ENCODE measurements at places on chromosomes 7 and 10. TPM values are rescaled to one million over a fixed set of nuclear protein-coding genes. Genes with fewer than 3 reads are reported as not detected.

Gene SLC26A4
- total RNA-seq, result 0.32 TPM

Gene FOXI2
- not detected for total RNA-seq

Gene METTL27
- total RNA-seq, result not detected

Gene ETV1
- total RNA-seq, result 47.5 TPM

Gene TMEM196
- not detected for total RNA-seq

Gene CALCR
- total RNA-seq, result 0.28 TPM

- no peak for DNase-seq
Measured at GRCh38 chr10:104230490-104230889, 1.7 kb downstream of the CFAP43 start.

GRCh38 chr10:30027057-30028005 is 32.1 kb downstream of the JCAD start:
- DNase-seq, result peak; percentile 66

DNA sequence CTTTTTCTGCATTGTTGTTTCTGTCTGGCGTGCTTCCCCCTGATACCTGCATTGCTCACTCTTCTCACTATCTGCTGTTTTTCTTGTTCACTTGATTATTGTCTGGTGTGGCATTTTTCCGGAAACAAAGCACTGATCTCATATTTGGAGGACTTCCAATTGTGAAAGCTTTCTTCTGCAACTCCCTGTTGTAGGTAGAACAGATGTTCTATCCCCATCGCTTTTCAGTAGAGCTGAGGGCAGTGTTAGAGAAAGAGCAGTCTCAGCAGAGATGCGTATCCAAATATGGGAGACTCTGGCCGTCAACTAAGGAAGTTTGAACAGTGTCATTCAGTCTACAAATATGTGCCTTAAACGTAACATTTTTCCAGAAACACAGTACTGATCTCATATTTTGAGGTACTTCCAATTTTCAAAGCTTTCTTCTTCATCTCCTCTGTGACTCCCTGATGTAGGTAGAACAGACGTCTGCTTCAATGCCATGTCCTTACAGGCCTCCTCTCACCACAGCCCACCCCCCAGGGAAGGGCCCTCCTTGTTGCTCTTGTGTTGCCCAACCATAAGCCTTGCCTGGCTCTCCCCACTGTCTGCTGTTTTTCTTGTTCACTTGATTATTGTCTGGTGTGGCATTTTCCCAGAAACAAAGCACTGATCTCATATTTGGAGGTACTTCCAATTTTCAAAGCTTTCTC is 27.1 kb upstream of the GJD4 start:
- DNase-seq, result no peak

GRCh38 chr7:154842591-154842990 is 160.3 kb downstream of the PAXIP1 start:
- no peak for DNase-seq

DNA sequence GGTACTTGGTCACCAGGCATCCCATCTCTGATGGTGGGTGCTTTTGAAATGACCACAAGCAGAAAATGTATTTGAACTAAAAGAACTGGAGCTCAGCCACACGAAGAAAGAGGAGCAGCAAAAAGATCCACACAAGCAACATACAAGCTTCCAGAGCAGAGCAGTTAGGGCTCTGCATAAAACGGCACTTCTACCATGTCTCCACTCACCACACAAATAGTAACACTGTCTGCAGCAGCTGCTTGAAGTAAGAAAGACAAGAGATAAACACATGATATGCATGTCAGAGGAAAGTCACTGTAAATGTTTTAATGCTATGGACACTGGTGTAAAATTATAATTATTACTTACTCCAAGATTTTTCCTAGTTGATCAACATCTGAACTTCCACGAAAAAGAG is 32.5 kb upstream of the FAM133B start:
- no peak for DNase-seq

DNA sequence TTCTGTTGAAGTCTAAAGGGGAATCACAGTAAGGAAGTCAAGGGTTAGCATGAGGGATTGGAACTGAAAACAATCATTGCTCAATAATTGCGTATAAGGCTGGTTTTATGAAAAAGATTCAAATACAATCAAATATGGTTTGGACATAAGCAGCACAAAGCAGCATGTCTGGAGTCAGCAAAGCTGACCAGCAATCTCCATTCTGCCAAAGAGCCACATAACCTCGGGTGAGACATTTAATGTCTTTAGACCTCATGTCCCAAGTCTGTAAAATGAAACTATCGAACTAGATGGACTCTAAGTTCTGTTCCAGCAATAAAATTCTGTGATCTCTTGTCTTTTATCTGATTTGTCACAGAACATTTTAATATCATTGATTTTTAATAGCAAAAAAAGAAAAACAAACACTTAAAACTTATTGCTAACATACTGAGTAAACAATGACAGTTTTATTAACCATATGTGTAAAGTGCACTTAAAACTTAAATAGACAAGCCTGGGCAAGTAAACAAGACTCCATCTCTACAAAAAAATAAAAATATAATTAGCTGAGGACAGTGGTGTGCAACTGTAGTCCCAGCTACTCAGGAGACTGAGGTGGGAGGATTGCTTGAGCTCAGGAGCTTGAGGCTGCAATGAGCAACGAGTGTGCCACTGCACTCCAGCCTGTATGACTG is 217.0 kb downstream of the MAGI2 start:
- no peak for DNase-seq

DNA sequence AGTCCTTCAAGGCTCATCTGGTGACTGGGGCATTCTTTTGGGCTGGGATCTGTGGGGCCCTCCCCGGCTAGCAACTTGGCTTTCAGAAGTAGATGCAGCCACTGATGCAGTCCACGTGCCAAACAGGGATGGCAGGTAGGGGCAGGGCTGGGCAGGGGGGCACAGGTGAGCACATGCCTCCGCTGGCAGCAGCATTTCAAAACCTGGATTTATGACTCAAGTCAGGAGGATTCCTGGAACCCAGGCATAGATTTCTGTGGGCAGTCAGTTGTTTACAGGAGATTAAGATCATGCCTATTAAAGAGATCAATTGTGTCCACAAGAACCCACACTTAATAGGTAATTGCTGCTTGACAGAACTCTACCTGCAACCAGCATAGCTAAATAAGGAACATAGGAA is 839 bp upstream of the HABP2 start:
- DNase-seq, result no peak

DNA sequence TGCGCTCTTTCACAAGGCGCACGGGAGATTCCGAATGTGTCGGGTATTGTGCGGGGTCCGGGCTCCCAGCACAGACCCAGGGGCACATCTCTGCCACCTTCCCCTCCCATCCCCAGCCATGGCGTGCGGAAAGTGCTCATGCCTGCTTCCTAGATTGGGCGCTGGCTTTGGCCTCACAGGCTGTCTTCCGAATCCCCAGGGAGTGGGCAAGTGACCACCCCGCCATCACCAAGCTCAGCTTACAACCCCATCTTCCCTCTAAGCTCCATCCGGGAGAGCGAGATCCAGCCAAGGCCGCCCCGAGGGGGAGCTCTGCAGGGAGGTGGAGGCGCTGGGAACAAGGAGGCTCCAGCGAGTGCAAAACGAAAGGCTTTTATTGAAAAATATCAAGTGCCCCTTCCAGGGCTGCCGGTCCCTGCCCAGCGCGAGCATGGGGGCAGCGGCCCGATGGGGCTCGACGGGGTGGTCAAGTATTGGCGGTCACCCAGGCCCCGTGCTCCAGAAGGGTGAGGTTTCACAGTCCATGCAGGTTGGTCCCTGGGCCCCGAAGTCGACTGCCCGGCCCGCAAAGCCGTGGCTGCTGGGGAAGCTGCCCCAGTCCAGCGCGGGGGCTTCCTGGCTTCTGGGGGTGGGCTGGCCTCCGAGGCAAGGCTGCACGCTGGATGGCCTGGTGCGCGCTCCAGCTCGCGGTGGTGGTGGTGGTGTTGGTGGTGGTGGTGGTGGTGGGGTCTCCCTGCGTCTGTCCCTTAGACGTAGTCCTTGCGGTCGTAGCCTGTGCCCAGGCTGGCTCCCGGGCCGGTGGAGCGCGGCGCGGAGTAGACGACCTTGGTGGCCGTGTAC is 1.2 kb downstream of the CLDN3 start:
- no peak for DNase-seq

DNA sequence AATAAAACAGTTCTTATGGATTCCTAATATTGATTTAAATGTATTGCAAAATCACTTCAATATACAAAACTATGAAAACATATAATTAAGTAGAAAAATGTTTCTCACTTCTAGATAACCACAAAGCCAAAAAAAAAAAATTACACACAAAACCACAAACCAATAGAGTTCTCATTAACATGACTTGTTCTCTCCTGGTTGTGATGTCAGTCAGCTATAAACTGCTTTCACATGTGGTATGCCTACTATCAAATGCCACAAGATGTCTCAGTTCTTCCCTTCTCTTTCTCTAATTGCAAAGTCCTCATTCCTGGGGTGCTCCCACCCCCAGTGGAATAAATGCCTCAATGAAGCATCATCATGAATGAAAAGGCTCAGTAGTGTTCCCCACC is 16.6 kb downstream of the GNAI1 start:
- no peak for DNase-seq

GRCh38 chr7:36202398-36202797 is 49.3 kb downstream of the EEPD1 start:
- DNase-seq, result no peak

- no peak for DNase-seq
Measured at GRCh38 chr7:23114896-23115295, 9.3 kb downstream of the KLHL7 start.

- no peak for DNase-seq
Measured at GRCh38 chr7:26912338-26912737, 47.9 kb upstream of the SKAP2 start.

DNA sequence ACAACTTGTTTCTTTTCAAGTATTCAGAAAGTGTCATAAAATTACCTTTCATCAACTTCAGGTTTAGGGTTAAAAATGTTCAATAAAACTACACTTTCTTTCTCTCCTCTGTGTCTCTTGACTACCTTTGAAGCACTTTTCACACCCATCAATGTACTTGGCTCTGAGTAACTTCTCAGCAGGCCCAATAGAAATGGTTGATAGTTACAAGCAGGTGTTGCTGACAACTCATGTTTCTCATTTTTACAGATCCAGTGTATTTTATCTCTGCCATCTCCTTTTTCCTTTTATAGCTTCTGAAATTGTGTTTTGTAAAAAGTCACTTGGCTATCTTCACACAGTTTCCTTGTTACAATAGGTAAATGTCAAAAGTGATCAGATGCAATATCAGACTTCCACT is 348.0 kb downstream of the PHTF2 start:
- DNase-seq, result no peak

GRCh38 chr7:15007507-15007906 is 105.0 kb upstream of the DGKB start:
- no peak for DNase-seq

GRCh38 chr10:71878327-71879034 is 27.4 kb upstream of the PSAP start:
- no peak for DNase-seq

GRCh38 chr10:70908406-70909296 is 20.3 kb upstream of the PCBD1 start:
- DNase-seq, result no peak

GRCh38 chr7:48035967-48036478 is 680 bp downstream of the C7orf57 start:
- peak; percentile 69 for DNase-seq

DNA sequence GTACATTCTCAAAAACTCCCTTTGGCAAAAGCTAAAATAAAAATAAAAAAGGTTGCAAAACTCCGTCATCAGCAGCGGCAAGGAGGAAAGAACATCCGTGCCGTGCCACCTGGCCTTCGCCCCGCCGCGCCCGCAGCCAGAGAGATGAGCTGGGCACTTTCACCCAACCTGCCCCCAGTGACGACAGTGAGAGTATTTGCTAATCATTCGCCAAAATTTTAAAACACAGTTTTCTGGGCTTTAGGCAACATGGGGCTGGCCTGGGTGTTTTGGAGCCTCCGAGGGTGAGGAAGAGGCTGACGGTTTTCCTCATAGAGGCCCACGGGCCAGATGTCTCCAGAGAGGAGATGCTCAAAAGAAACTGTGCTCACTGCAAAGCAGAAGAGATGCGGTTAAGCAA is 128.2 kb downstream of the PRKAG2 start:
- no peak for DNase-seq

- no peak for DNase-seq
Measured at GRCh38 chr10:75763652-75764051, 332.2 kb downstream of the LRMDA start.

GRCh38 chr7:150361807-150362621 is 6.6 kb upstream of the REPIN1 start:
- no peak for DNase-seq

GRCh38 chr7:81484261-81484660 is 285.6 kb downstream of the HGF start:
- DNase-seq, result peak; percentile 66

- peak; percentile 42 for DNase-seq
Measured at GRCh38 chr7:105014693-105015389, 836 bp downstream of the KMT2E start.

DNA sequence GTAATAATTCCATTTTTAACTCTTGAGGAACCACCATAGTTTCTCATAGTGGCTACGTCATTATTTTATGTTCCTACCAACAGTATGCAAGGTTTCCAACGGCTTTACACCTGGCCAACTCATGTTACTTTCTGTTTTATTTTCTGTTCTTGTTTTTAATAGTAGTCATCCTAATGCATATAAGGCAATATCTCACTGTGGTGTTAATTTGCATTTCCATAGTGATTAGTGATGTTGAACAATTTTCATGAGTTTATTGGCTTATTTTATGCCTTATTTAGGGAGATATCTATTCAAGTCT is 465.5 kb upstream of the KLF6 start:
- no peak for DNase-seq

GRCh38 chr10:76977046-76977445 is 660.6 kb downstream of the KCNMA1 start:
- DNase-seq, result no peak

DNA sequence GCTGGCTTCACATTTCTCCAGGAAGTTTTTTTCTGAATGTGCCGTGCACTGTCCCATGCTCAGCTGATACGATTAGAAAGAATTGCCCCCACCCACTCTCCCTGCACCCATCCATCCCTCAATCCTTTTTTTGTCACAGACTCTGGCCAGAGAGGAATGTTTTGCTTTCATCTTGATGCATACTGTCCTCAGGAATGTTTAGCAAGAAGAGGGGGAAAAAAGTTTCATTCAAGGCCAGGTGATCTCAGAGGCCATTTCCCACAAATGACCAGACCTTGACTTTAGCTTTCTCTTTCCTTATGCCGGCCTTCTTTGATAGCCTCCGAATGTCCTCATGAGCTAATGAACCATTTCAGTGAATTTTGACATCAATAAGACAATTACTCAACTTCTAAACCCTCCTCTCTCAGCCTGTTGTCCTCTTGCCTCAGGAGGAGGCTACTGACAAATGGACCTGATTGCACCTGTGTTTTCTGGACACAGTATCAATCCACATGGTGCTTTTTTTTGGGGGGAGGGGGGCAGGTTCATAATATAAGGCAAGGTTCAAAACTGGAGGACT is 105.0 kb upstream of the KLF6 start:
- no peak for DNase-seq

GRCh38 chr7:36208426-36208825 is 55.4 kb downstream of the EEPD1 start:
- DNase-seq, result no peak
